Activated T-helper 9 cell treated with anti-CD3 and anti-CD28 coated beads, Interleukin-2, amount 50 U/mL, for 16 hours (primary cell): ENCODE measurements at places on chromosomes 4 and X.

GRCh38 chr4:153966641-153967040 lies 177.8 kb upstream of the SFRP2 start:
- no peak for DNase-seq

GRCh38 chr4:16351161-16351560 lies 124.9 kb upstream of the TAPT1 start:
- DNase-seq: no peak

DNA sequence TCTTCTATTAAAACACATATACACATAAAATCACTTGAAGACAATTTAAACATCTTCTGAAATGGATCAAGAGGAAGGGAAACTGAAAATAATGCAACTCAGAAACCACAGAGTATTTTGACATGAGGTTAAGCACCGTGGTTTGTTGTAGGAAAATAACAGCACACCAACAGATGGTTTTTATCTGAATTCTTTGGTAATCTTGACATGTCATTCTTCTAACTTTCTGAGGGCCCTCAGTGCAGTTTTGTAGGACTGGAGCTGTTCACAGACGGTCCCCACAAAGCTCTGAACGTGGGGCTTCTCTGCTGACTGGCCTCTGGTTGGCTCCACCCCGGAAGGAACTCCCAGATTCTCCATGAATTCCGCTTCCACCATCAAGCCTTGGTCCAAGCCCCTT lies 16.0 kb upstream of the TLR8 start:
- no peak for DNase-seq

DNA sequence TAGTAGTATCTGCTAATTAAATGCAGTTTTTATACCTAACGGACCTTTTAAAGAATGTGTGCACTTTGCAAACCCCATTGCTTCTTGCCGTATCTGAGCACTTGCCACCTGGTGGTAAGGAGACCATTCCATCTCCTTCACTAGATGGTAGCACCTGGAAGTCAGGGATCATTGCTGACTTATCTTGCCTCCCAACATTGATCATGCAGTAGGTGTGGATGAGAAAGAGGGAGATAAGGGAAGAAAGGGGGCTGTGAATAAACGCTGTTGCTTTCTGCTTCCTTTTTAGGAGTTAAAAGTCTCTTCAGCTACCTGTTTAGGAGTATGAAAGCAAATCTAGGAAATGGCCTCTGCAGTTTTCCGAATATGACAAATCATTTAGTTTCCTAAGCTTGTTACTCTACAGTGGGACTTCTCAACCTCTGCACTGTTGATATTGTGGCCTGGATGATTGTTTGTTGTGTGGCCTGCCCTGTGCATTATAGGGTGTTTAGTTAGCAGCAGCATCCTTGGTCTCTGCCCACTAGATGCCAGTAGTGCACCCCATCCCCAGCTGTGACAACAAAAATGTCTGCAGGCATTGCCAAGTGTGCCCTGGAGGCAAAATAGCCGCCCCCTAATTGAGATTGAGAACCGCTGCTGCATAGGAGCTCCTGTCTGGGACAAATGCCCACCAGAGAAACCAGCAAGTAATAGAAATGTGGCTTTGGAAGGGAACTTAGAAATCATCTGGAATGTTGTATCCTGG lies 38.8 kb downstream of the GAB1 start:
- no peak for DNase-seq

- no peak for DNase-seq
These were observed at the start of gene AVPR2 for GRCh38 chrX:153903991-153904957. Gene AVPR2, plus strand, starts transcription at chrX:153904673. Its CDS starts 473 bp downstream, at chrX:153905146.

DNA sequence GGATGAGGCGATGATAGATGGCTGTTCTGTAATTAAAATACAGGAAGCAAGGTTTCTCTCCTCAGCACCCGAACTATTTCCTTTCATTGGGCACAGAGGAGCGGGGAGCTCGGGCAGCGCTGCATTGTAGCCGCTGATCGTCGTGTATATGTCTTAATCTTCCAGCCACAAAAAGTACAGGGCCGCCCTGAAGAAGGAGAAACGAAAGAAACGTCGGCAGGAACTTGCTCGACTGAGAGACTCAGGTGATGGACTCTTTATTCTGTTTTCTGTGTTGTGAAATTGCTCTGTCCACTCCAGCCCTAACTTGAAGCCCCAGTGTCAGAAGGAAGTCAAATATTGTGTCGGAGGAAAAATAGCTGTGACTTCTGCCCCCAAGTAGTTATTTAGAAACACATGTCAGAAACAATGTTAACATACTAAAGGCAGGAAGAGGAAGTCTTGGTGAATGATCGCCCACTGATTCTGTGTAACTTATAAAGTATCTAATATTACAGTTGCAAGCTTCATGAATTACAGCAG lies 546 bp downstream of the ZRSR2 start:
- DNase-seq: no peak

GRCh38 chr4:43133566-43133965 lies 241.1 kb downstream of the GRXCR1 start:
- no peak for DNase-seq

GRCh38 chrX:25536307-25536970 lies 520.7 kb upstream of the ARX start:
- DNase-seq: no peak

DNA sequence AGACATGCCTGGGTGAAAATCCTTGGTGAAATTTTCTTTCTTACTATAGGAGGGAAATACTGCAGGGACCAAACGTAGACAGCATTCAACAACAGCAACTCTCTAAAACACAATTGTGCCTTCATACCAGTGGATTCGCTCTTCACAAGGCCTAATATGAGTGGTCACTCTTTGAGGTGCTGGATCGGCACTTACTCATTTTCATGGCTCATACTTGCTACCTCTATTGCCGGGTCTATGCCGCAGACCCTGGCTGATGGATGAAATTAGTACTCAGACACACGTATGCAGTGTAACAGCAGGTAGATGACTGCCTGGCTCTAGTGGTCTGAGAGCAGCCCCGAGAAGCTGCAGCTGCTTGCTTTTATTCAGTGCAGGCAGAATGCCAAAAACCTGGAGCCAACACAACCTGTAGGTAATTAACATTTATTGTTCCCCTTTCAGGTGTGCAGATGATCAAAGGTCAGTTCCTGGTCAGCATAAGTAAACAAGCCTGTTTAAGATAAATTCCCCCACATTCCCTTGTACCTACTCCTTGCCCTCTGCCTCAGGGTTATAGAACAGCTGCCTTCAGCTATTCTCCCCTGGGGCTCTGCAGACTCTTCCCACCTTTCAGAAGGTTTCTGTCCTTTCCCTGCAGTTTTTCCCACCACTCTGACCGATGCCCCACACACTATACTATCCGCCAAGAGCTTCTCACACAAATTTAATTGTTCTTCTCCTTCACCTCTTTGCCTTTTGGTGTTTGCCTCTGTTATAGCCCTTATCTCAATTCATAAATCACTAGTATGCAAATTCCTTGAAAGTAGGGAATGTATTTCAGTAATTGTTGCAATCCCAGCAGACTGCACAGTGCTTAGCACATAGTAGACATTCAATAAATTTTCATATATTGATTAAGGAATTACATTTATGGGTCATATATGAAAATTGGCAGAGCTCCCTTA lies 210.0 kb downstream of the SPANXN3 start:
- no peak for DNase-seq

DNA sequence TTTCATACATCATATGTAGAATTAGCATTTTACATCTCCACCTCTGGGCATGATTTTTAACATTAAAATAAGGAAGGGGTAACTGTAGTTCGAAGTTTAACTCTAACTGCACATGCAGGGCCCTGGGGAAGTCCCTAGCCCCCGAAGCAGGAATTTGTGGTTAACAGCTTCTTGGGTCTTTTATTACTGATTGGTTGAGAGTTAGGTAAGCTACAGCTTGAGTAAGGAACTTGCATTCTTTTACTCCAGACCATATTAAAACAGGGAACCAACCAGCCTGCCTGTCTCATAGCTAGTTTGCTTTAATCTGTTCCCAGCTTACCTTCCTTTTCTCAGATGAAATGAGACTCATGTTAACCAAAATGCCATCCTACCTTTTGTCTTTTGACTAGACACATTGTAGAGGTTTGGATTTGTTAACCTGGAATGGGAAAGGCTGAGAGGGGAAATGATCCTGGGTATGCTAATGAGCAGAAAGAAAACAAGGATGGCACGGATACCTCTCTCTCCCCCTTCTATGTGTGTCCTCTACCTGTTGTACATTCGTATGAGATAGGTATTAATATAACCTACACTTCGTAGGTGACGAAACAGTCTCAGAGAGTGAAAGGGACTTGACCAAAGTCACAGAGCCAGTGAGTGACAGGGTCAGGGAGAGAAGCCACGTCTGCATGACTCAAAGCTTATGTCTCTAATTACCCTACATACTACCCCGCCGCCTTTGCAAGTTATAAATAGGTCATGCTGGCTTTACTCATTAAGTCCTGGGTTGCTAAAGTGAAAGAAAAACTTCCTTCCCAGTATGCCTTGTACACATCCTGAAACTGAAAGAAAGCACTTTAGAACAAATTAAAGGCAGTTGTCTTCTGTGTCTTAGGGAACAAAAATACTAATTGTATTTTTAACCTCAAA lies 119.5 kb upstream of the AFF2 start:
- DNase-seq: peak; percentile 36

GRCh38 chrX:110417128-110417527 lies 58.5 kb downstream of the RTL9 start:
- no peak for DNase-seq

DNA sequence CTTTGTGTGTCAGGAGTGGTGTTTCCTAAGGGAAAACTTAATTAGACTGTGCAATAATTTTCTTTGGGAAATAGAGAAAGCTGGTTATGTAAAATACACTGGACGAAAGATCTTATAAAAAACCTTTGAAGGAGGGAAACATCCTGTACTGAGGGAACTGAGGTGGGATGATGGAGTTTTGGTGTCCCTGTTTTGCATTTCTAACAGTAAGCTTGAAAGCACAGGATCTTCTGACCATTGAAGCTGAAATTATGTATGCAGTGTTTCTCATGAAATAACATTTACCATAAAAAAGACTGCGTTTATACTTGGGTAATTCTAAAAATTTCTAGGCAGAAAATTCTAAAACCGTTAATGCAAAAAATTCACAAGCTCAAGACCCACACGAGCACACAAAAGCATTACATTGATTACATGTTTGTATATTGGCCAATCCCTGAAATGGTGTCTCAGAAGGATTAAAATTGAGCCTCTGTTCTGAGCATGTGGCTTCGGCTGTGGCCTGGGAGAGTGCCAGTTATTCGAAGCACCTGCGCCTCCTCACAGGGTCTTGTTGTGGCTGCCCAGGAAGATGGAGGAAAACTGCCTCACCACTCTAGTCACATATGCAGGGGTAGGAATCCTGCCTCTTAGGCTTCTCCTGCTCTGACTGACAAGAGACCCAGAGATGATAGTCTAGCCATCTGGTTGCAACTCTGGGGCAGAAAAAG lies 49.5 kb downstream of the JADE3 start:
- no peak for DNase-seq

DNA sequence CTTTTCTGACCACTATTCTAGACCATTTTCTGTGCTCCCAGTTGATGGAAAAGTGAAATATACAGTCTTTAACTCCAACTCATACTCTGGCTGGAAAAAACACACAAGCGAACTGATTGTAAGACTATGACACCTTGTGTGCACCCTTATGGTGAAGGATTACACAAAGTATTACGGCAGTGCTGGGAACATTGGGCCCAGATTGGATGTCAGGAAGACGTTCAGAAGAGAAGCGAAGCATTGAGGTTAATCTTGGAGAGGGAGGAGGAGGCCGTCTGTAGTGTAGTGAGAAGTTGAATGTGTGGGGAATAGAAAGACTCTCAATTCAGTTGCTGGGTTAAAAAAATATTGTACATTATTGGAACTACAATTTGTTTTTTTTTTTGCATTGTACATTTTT lies 50.0 kb downstream of the GRIA2 start:
- DNase-seq: no peak

- no peak for DNase-seq
These were observed 2.8 kb upstream of the MTMR8 start for GRCh38 chrX:64398088-64398487.

DNA sequence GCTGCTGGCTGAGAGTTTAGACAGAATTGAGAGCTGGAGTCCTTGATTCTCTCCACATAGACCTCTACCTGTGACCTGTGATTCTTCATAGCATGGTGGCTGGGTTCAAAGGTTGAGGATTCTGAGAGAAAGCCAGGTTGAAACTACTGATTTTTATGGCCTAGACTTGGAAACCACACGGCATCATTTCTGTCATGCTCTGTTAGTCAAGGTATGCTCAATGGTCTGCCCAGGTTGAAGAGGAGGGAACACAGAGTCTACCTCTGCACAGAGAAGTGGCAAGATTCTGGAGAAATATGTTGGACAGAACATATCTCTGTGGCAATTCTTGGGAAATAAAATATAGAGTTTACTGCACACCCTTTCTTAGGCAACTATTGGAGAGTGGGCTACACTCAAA lies 57.2 kb upstream of the CXorf66 start:
- DNase-seq: no peak

DNA sequence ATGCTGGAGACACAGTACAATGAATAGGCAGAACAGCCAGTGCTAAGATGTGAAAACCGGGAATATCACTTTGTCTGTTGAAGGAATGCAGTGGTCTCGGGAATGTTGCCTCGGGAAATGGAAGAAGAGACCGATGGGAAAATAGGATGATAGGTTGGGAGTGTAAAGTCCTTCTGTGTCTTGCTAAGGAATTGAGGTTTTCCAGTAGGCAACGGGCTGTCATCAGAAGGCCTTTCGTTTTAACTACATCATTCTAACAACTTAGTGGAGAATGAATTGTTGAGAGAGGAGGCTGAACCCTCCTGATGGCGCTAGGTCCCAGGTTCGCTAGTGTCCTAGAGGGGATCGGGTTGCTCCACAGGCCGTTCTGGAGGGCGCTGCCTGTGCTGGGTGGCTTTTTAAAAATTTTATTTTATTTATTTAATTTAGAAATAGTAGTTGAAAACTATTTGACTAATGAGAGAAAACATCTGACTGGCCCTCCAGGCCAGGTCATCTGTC lies 730 bp downstream of the VBP1 start:
- DNase-seq: no peak

DNA sequence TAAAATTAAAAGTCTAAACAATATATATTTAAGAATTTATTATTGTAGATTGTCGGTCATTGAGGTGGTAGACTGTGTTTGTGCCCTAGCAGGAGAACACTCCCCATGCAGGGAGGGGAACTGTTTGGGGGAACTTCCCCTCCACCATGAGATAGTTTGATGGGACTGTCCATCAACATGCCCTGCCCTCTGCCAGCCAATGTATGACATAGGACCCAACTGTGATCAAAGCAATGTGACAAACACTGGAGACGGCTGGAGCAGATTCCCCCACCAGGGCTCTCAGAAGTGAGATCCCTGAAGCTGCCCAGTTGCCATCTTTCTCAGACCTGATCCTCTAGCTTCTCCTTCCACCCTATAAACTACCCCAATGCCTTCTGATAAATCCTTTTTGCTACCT lies 44.9 kb downstream of the SH3KBP1 start:
- no peak for DNase-seq

- DNase-seq: no peak
These were observed 3.3 kb downstream of the GASK1B start for GRCh38 chr4:158169506-158169905.

GRCh38 chrX:134949271-134949670 lies 41.5 kb upstream of the SMIM10 start:
- DNase-seq: no peak

- no peak for DNase-seq
These were observed 52.8 kb downstream of the ZAR1 start for GRCh38 chr4:48542888-48543287.

GRCh38 chr4:11183356-11183740 lies 245.3 kb downstream of the HS3ST1 start:
- no peak for DNase-seq

- DNase-seq: no peak
These were observed 40.1 kb upstream of the SPOCK3 start for GRCh38 chr4:167274351-167274750.

- no peak for DNase-seq
These were observed 45.3 kb downstream of the STK26 start for GRCh38 chrX:132068405-132068804.

GRCh38 chrX:119069128-119069527 lies 3.7 kb upstream of the CT47C1 start:
- DNase-seq: no peak
